ENCODE measurements at places on chromosomes 2 and 18. TPM values are rescaled to one million over a fixed set of nuclear protein-coding genes. Genes with fewer than 3 reads are reported as not detected.

- no peak for DNase-seq
These were observed 2.3 kb downstream of the INHBB start for GRCh38 chr2:120348134-120348736.

GRCh38 chr2:177180269-177181000, 32.2 kb upstream of the HNRNPA3 start:
- no peak for DNase-seq

- no peak for DNase-seq
These were observed 10.0 kb upstream of the THADA start for GRCh38 chr2:43605851-43606250.

- DNase-seq, result peak; percentile 63
These were observed 128.7 kb downstream of the PLA2R1 start for GRCh38 chr2:159933727-159934049.

Gene KLHL41
- under 0.01 TPM for total RNA-seq

DNA sequence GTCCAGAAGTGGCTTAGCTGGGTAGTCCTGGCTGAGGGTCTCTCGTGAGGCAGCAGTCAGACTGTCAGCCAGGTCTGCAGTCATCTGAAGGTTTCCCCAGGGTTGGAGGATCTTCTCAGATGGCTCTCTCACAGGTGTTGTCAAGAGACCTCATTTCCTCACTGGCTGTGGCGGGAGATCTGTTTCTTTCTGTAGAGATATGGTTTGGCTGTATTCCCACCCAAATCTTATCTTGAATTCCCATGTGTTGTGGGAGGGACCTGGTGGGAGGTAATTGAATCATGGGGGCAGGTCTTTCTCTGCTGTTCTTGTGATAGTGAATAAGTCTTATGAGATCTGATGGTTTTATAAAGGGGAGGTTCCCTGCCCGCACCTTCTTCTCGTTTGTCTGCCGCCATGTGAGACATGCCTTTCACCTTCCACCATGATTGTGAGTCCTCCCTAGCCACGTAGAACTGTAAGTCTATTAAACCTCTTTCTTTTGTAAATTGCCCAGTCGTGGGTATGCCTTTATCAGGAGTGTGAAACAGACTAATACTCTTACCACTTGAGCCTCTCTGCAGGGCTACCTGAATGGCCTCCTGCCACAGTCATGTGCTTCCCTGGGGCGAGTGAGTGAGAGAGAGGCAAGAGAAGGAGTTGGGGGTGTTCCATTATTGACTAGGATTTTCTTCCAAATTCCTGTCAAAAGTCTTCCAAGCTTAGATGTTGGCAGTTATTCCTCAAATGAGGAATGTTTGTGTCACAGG, 23.6 kb downstream of the MALT1 start:
- no peak for DNase-seq

GRCh38 chr2:15725782-15726112, 134.1 kb downstream of the DDX1 start:
- no peak for DNase-seq

DNA sequence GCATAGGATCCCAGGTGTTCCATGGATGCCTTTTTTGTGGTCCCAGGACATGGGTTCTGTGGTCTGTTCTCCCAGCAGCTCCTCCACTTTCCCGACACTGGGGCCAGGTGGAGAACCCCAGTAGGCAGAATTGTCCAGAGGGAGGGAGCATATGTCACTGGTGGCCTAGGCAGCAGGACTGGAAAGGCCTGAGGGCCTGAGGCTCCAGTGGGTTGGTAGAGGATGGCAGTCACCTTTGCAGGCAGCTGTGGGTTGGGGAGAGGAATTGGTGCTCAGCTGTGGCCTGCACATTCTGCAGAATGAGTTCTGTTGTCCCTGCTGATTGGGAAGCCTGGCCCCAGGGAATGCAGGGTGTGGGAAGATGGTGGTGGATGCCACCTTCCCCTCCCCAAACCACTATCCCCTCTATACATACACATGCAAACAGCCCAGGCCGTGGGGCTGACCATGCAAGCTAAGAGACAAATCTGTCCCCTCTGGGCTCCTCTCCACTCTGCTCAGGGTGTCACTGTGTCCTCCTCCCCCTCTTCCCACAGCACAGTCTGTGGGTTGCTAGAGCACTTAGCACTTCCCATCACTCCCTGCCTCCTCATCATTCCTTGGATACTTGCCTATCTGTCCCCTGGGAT, 11.4 kb downstream of the CTIF start:
- DNase-seq, result no peak

Gene ARHGEF33
- total RNA-seq, result under 0.01 TPM

DNA sequence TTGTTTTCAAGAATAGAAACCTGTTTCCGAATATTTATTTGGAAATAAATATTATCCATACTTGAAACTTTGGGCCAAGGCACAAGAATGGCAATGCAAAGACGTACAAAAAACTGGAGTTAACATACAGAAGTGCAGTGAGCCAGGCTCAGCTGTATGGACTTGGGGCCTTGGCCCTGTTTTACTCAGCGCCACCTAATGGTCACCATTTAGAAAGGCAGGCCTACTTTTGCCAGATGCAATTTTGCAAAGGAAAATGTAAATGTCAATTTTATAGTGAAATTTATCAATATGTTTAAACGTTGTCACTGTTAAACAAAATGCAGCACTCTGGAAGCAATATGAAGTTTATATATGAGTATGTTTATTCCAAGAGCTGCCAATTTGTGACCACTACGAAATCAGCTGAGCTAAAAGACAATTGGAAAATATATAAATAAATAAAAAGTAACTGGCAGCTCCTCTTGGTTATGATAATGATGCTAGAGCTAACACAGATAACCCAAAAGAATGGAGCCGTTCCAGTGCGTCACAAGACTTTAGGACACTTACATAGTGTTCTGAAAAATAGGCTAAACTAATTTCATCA, 155.0 kb downstream of the ARHGAP15 start:
- peak; percentile 57 for DNase-seq

Gene FOXD4L1
- total RNA-seq, result 0.27 TPM

Gene CLEC4F
- total RNA-seq, result not detected

- no peak for DNase-seq
These were observed 33.2 kb upstream of the GALNT3 start for GRCh38 chr2:165827016-165827920.

- no peak for DNase-seq
These were observed 151.4 kb downstream of the TMEFF2 start for GRCh38 chr2:192043216-192043870.

Gene HNMT
- total RNA-seq, result 1.1 TPM

Gene ADAM23
- total RNA-seq, result under 0.01 TPM

GRCh38 chr18:23230686-23231085, 95.4 kb downstream of the CABLES1 start:
- DNase-seq, result no peak

GRCh38 chr2:18182861-18183260, 304.4 kb downstream of the KCNS3 start:
- DNase-seq, result no peak

Gene ST8SIA5
- under 0.01 TPM for total RNA-seq

DNA sequence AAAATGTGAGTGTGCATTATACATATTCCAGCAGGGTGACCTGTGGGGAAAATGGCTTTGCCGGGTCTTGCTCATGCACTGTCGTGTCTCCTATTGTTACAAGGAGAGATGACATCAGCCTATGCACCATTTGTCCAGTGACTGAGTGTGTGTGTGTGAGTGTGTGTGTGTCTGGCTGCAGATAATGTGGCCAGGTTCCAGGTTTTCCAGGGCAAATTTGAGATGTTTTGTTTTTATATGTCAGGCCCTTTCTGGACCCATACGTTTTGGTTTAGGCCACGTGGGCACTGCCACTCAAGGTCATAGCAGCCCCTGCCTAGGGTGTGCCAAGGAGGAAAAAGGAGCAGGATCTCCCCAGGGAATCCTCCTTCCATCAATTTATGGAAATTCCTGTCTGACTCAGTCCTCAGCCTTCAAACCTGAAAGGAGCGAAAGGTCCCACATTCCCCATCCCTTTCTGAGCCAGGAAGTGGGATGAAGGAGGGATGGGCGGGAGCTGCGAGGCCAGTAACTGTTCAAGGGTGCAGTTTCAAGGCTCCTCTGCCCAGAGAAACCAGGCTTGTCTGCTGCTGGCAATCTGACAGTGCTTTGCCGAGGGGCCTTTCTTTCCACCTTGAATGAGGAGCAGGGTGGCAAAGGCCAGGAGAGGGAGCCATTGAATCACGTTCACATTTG, 93.0 kb upstream of the SMAD2 start:
- peak; percentile 51 for DNase-seq
